ENCODE measurements at places on chromosomes 3 and 15. TPM values are rescaled to one million over a fixed set of nuclear protein-coding genes. Genes with fewer than 3 reads are reported as not detected.

The DZIP1L gene
- 18.9 TPM for total RNA-seq

The CFAP100 gene
- total RNA-seq, result not detected

GRCh38 chr3:105502333-105502732 lies 135.6 kb downstream of the ALCAM start:
- no peak for DNase-seq

DNA sequence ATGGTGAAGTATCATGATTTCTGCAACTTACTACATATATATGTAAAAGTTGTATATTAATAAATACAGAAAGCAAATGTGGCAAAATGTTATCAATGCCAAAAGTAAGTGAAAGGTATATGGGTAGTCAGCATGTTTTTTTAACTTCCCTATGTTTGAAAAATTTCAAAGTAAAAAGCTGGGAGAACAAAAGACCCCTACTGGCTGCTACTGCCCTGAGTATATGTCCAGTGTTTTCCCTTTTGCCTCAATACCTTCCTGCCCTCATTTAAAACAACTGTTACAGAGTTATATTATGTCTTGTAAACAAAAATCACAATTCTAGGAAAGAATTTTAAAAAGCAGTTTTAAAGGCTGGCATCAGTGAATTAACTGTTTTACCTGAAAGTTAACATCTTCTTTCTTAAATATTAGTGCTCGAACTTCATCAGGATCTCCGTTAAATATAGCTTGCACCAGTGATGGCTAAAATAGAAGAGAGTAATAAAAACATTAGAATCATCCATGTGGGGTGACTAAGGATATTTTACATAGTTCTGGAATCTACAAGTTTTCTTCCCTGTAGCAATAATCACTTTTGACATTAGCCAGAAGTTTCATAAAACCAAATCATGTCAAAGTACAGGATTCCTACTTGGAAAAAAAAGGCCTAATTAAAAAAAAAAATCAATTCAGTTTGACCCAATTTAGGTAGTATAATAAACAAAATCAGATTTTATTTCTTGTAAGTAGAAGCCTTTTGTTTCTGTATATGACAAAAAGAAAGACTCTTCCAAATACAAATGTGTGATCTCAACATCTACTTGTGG lies 2.7 kb downstream of the ANKRD28 start:
- no peak for DNase-seq

Data from LHCN-M2 (cell line).